Stimulated activated CD4-positive, alpha-beta T cell treated with anti-CD3 and anti-CD28 coated beads, Interleukin-1b, Interleukin-23, amount 100 ng/mL, for 1 hour (primary cell): ENCODE measurements at places on chromosomes 6 and 20.

DNA sequence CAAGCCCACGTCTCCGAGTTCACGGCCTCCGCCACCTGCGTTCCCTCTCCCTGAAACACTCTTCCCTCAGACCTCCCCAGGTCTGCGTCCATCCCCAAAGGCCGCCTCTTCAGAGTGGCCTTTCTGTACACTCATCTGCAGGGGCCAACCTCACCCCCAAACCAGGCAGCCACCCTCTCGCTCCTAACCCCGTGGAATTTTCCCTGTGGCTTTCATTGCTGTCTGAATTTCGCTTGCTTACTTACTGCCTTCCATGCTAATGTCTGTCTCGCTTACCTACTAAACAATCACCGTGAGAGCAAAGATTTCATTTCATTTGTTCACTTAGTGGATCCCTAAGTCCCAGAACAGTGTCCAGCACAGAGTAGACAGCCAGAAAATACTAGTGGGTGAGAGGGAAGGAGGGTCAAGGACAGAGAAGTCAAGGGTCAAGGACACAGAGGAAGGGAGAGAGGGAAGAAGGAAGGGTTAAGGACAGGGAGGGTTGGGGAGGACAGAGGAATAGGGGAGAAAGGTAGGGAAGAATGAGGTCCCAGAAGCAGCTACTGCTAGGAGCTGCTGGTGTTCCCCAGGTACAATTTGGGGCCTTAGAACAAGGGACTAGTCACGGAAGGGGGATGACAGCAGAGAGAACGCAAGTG is 114.7 kb downstream of the NFATC2 start:
- no peak for DNase-seq

- no peak for DNase-seq
Observed at GRCh38 chr6:106431972-106432371, 71.5 kb downstream of the CRYBG1 start.

- no peak for DNase-seq
Observed at GRCh38 chr6:13116155-13116554, 212.2 kb downstream of the TBC1D7 start.

GRCh38 chr6:156390621-156391020 is 386.6 kb upstream of the ARID1B start:
- DNase-seq: no peak

DNA sequence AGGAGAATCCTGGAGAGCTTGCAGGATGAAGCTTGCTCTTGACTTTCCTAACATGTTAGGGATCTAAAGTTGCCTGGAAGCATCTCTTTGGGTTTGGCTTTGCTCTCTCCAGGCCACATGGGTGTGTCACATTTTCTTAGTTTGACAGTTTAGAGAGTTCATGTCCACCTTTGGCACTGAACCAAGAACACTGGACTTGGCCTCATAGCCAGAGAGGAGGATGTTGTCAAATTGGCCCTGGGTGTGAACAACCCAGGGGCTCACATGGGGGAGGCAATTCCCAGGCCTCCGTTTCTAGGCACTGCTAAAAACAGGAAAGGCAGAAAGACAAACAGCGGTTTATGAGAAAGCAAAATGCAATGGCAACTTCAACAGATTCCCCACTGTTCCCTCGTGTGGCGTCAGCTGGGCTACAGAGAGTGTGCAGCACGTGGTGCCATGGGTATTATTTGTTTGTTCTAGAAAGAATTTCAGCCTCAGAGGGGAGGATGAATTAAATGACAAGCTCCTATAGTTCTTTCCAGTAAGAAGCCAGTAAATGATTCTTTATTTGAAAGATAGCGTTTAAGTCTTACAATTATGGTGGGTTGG is 93.9 kb downstream of the CLIC5 start:
- DNase-seq: no peak

- no peak for DNase-seq
Observed at GRCh38 chr20:58019850-58020625, 208.4 kb downstream of the ANKRD60 start.

- no peak for DNase-seq
Observed at GRCh38 chr20:4797275-4797674, 75.6 kb downstream of the PRND start.
